Pancreas (tissue), 10 donors: ENCODE measurements at places on chromosomes 2 and 18. TPM values are rescaled to one million over a fixed set of nuclear protein-coding genes. Genes with fewer than 3 reads are reported as not detected.

UGT1A8 gene
- not detected for total RNA-seq

TUBA3E gene
- total RNA-seq = not detected

FMNL2 gene
- total RNA-seq = 22.3 TPM

QPCT gene
- total RNA-seq = 5.6 TPM

GRB14 gene
- total RNA-seq = 21.5 TPM

PFN4 gene
- total RNA-seq = 0.40 TPM

GRCh38 chr2:163341426-163341825 is 394.4 kb downstream of the FIGN start:
- no peak for DNase-seq
- H3K4me1 ChIP-seq = no peaks in the 10 kb centered on the region
- H3K27me3 ChIP-seq = no peaks in the 10 kb centered on the region
- H3K27ac ChIP-seq = no peak overlapping the region

- no peaks in the 10 kb centered on the region for H3K27me3 ChIP-seq
- H3K4me1 ChIP-seq = no peaks in the 10 kb centered on the region
- DNase-seq = no peak
- no peak overlapping the region for H3K27ac ChIP-seq
Observed at GRCh38 chr18:23634692-23635091, 28.0 kb downstream of the ANKRD29 start.

DNA sequence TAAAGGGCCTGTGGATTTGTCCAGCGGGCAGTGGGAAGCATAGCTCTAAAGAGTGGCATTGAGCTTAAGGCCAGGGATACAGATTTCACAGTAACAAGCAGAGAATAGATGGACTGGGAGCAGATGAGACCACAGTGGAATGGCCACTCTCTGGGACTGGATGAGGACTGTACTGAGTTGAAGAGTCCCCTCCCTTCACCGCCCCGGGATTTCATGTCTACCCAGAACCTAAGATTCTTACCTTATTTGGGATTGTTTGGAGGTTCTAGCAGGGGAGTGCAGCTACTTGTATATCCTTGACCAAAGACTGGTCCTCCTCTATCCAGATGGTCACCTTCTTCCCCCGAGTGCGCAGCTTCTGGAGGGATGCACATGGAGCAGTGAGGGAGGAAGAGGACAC is 28.0 kb upstream of the EFEMP1 start:
- no peak overlapping the region for H3K4me3 ChIP-seq
- no peaks in the 10 kb centered on the region for H3K4me1 ChIP-seq
- H3K36me3 ChIP-seq = no peaks in the 10 kb centered on the region
- DNase-seq = no peak
- no peaks in the 10 kb centered on the region for H3K27me3 ChIP-seq

DNA sequence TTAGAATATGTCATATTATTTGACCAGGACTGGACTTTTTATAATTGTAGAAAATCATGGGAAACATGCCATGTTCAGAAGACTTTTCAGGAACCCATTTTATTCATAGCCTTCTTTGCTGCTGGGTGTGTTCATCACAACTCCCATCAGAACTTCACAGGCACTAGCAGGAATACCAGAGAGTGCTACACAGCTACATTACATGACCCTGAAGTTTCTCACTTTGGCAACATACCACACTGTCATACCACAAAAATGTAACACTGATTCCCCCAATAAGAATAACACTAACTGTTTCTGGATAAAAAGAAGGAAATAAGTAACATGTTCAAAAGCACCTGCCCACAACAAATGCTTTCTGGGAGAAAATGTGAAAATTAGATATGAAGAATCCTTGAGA is 405.4 kb downstream of the CDH2 start:
- no peaks in the 10 kb centered on the region for H3K36me3 ChIP-seq
- H3K27me3 ChIP-seq = no peaks in the 10 kb centered on the region
- H3K4me3 ChIP-seq = no peak overlapping the region
- H3K27ac ChIP-seq = no peak overlapping the region

DNA sequence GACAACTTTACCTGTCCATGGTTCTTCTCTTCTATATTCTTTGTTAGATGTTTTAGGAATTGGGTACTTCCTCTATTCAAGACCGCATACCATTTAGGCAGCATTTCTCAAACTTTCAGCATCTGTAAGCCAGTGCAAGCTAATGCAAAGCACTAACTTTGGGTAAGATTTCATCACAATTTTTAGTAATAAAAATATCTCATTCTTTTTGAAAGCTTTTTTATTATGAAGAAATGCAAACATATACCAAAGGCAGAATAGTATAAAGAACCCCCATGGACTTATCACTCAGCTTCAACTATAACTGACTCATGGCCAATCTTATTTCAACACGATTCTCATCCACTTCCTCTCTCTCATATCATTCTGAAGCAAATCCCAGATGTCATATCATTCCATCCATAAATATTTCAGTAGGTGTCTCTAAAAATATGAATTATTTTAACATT is 32.9 kb downstream of the INO80C start:
- no peak overlapping the region for H3K4me3 ChIP-seq
- no peak overlapping the region for H3K27ac ChIP-seq
- no peaks in the 10 kb centered on the region for H3K27me3 ChIP-seq
- no peaks in the 10 kb centered on the region for H3K36me3 ChIP-seq
- H3K4me1 ChIP-seq = peaks cover 3% of the 10 kb centered on the region
- DNase-seq = no peak

GRCh38 chr2:16151281-16151570 is 210.9 kb downstream of the MYCN start:
- no peak for DNase-seq
- no peaks in the 10 kb centered on the region for H3K4me1 ChIP-seq
- no peak overlapping the region for H3K4me3 ChIP-seq
- no peak overlapping the region for H3K27ac ChIP-seq
- no peaks in the 10 kb centered on the region for H3K27me3 ChIP-seq
- no peaks in the 10 kb centered on the region for H3K36me3 ChIP-seq

DNA sequence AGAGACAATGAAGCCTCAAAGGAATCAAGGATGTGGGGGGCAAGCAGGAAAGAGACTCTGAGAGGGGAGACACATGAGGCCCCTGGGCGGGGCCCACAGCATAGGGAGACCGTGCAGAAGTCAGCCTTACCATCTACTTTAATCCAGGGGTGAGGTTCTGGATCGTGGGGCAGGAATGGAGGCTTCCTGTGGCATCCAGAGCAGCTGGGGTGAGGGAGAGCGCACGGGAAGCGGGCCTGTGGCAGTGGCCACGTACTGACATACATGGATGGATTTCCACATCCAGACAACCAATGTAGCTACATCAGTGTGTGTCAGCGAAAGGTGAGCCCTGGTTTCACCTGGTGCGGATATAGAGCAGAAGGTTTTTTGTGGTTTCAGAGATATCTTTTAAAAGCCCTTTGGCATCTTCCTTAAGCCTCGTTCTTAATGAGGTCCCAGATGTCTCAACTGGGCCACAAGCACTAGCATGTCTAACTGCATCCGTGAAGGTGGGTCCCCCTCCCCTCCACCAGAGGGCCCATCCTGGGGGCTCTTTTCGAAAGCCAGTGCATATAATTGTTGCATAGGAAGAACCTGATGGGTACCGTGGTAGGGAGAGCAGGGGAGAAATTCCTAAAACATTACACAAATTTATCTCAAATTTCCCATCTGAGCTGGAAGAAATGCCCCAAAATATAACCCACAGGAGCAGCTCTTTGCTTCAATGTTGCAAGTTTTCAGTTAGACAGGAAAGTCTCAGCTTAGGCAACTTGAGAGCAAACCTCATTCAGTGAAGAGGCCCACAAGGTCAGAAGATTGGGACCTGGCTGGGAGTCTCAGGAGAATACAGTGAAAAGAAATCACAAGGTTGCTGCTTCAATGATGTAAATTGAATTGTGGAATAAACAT is 90.9 kb downstream of the SP3 start:
- H3K27ac ChIP-seq = no peak overlapping the region
- H3K36me3 ChIP-seq = no peaks in the 10 kb centered on the region
- H3K4me3 ChIP-seq = no peak overlapping the region

DNA sequence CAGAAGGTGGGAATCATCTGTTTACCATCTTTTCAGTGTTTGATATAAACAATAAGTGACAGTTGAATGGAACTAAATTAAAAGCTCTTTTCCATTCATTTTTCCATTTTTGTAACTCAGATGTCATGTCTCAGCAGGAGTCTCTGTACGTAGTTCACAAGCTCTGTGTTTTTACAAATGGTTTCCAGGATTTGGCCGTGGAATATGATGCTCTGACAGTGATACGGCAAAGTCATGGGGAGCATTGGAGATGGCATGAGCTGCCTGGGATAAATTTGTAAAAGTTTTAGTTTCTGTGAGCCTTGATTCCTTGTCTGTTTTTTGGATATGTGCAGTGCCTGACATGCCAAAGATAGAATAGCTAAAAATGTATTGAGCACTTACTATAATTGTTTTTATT is 168.1 kb upstream of the SESTD1 start:
- H3K27ac ChIP-seq = no peak overlapping the region
- H3K4me1 ChIP-seq = no peaks in the 10 kb centered on the region
- no peak overlapping the region for H3K4me3 ChIP-seq
- DNase-seq = no peak
- H3K27me3 ChIP-seq = no peaks in the 10 kb centered on the region

DNA sequence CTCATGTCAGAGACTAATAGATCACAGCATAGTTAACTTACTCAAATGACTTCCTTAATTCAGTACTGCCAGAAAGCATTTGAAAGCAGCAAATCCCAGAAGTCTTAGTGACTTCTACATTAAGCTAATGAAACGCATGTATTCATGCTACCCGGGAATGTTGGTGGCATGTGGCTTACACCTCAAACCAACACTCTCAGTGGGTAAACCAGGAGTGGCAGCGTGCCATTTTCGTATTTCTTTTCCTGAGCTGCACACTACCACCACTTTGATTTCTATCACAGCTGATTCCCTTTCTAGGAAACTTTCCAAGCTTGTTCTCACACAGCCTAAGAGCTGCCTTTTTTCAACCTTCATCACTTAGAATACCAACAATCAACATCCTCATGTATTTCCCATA is 646.6 kb downstream of the NRXN1 start:
- H3K36me3 ChIP-seq = no peaks in the 10 kb centered on the region
- no peak overlapping the region for H3K27ac ChIP-seq
- H3K4me3 ChIP-seq = no peak overlapping the region
- no peaks in the 10 kb centered on the region for H3K27me3 ChIP-seq

DNA sequence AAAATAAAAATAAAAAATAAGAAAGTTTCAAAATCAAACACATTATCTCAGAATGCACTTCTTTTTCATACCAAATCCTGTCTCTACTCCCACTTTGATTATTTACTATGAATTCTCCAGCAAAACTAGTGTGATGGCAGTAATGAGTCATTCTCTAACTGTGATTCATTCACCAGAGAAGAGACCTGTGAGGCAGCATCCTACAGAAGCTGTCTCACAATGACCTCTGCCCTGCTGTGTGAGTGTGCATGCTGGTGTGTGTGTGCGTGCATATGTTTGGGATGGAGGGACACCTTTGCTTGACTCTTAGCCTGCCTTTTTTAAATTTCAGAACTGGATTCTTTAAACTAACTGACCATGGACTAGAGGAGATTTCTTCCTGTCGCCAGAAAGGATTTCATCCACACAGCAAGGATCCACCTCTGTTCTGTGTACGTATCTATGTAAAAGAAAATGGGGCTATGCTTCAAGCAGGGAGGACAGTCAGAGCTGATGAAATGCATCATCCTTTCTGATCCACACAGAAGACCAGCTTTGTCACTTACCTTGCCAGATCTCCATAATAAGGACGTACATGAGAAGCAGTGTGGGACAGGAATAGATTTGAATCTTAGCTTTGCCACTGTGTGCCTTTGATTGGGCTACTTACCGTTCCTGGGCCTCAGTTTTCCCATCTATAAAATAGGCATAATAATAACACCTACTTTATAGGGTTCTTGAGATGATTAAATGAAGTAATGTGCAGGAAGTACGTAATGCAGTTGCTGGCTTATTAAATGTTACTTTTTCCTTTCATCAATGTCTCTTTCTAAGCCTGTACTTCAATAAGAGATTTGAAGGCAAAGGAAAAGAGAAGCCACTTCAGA is 31.2 kb downstream of the STAMBP start:
- H3K27ac ChIP-seq = no peak overlapping the region
- no peak for DNase-seq
- no peak overlapping the region for H3K4me3 ChIP-seq
- H3K27me3 ChIP-seq = no peaks in the 10 kb centered on the region
- no peaks in the 10 kb centered on the region for H3K36me3 ChIP-seq

GRCh38 chr18:57831597-57832377 is 28.7 kb upstream of the ATP8B1 start:
- H3K4me3 ChIP-seq = no peak overlapping the region
- no peaks in the 10 kb centered on the region for H3K4me1 ChIP-seq
- no peak for DNase-seq
- no peak overlapping the region for H3K27ac ChIP-seq
- H3K36me3 ChIP-seq = no peaks in the 10 kb centered on the region

DNA sequence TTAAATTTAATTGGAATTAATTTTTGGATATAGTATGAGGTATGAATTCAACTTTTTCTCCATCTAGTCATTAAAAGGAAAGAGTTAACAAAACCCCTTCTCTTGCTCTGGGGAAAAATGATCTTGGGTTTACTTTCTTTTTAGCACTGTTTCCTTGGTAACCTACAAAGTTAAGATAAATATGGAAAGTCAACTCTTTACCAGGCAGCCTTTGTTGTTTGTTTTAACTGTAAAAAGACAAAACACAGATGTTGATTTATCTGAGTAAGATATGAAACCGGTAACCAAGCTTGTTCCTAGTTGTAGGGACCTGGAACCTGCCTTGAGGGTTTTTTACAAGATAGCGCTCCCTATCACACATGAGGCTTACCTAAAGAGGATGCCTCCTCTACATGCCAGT is 10.1 kb upstream of the SANBR start:
- no peak overlapping the region for H3K27ac ChIP-seq
- DNase-seq = no peak
- H3K4me1 ChIP-seq = no peaks in the 10 kb centered on the region
- H3K4me3 ChIP-seq = no peak overlapping the region
- no peaks in the 10 kb centered on the region for H3K36me3 ChIP-seq

- H3K4me1 ChIP-seq = peaks cover 21% of the 10 kb centered on the region
- no peaks in the 10 kb centered on the region for H3K36me3 ChIP-seq
- no peaks in the 10 kb centered on the region for H3K27me3 ChIP-seq
- peak overlapping the region; percentile 95 for H3K4me3 ChIP-seq
- peak overlapping the region; percentile 99 for H3K27ac ChIP-seq
Observed at GRCh38 chr18:77131652-77132368, 773 bp downstream of the MBP start.

DNA sequence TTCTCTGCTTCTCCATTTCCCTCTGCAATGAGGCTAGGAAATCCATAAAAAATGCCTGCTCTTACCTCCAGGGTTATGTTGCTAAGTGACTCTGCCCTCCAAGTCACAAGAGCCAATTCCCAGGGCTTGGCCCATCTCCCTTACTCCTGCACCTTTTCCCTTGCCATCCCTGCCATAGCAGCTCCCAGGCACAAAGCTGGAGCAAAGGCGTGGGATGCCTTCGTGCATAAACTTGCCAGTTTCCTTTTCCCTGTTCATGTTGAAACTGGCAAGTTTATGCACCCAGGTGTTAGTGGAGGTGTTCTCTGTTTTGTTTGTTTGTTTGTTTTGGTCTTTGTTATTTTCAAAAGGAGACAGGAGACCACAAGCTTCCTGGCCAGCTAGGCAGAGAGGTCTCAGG is 195.1 kb downstream of the ACKR3 start:
- no peak overlapping the region for H3K4me3 ChIP-seq
- no peaks in the 10 kb centered on the region for H3K4me1 ChIP-seq
- no peak overlapping the region for H3K27ac ChIP-seq
- no peaks in the 10 kb centered on the region for H3K36me3 ChIP-seq
- H3K27me3 ChIP-seq = no peaks in the 10 kb centered on the region

- no peak overlapping the region for H3K27ac ChIP-seq
- no peak overlapping the region for H3K4me3 ChIP-seq
- no peaks in the 10 kb centered on the region for H3K4me1 ChIP-seq
- H3K27me3 ChIP-seq = no peaks in the 10 kb centered on the region
- H3K36me3 ChIP-seq = no peaks in the 10 kb centered on the region
Observed at GRCh38 chr2:66145490-66145889, 289.4 kb upstream of the MEIS1 start.
